Activated CD8-positive, alpha-beta memory T cell treated with anti-CD3 and anti-CD28 coated beads, Interleukin-2, amount 10 ng/mL, durations not matched to agents 7 days and 5 days (primary cell): ENCODE measurements at places on chromosomes 1 and 21. TPM values are rescaled to one million over a fixed set of nuclear protein-coding genes. Genes with fewer than 3 reads are reported as not detected.

DNA sequence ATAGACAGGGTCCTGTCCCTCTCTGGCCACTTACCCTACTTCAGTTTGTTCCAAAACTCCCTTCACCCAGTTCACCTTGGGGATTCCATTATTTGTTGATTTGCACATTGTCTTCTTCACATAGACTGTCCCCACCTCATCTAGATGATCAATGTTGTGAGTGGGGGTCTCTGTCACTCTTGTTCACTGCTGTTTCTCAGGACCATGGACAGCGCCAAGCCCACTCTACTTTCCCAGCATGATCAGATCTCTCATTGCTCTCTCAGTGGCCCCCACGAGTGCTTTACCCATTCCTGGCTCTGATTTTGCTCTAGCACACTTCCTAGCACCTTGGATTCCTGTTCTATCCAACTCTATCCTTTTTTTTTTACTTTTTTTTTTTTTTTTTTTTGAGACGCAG is 45.4 kb upstream of the IGSF21 start:
- no peak for DNase-seq
- no peak overlapping the region for H3K27ac ChIP-seq
- H3K27me3 ChIP-seq, result no peaks in the 10 kb centered on the region
- H3K4me1 ChIP-seq, result no peaks in the 10 kb centered on the region

The MROH7 gene
- total RNA-seq, result not detected

DNA sequence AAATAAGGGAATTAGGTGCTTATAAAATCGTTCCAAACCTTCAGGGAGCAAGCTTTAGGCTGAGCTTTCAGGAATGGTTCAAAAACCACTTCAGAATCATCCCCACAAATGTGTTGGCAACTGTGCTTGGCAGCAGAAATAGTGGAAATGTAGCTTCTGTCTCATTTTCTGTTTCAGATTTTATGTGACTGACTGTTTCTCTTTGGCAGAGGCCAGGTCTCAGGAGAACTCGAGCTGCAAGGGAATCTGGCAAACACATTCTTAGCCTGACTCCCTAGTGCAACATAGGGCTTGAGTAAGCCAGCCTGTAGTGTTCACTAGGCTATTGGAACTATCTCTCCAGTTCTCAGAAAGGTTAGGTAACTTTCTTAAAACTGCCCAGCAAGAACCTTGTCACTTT is 128.6 kb downstream of the PLA2G4A start:
- H3K27me3 ChIP-seq, result no peaks in the 10 kb centered on the region
- H3K4me3 ChIP-seq, result no peak overlapping the region
- H3K36me3 ChIP-seq, result no peaks in the 10 kb centered on the region
- no peaks in the 10 kb centered on the region for H3K4me1 ChIP-seq
- H3K27ac ChIP-seq, result no peak overlapping the region
- DNase-seq, result no peak

DNA sequence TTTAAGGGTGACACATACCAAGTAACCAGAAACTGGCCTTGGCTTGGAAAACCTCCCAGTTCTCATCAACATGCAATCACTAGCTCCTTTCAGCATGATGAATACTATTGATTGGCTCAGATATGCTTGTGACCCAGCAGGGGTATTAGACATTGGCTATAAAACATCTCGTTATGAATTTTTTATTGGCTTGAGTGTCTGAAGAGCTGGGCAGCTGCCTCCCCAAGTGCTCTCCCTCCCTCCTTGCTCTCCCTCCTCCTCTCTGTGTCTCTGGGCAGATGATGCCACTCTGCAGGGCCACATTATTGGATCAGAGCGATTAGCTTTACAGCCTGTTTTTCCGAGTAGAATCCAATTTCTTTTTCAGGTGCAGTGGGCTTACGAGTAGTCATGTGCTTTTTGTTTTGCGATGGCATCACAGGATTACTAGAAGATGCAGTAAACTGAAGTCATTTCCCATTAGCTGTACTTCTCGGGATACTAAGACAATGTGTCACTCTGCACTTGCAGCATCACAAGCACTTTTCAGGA is 79.3 kb upstream of the ATF3 start:
- H3K36me3 ChIP-seq, result no peaks in the 10 kb centered on the region
- H3K27ac ChIP-seq, result no peak overlapping the region
- H3K27me3 ChIP-seq, result peaks cover 50% of the 10 kb centered on the region
- peaks cover 3% of the 10 kb centered on the region for H3K4me1 ChIP-seq

DNA sequence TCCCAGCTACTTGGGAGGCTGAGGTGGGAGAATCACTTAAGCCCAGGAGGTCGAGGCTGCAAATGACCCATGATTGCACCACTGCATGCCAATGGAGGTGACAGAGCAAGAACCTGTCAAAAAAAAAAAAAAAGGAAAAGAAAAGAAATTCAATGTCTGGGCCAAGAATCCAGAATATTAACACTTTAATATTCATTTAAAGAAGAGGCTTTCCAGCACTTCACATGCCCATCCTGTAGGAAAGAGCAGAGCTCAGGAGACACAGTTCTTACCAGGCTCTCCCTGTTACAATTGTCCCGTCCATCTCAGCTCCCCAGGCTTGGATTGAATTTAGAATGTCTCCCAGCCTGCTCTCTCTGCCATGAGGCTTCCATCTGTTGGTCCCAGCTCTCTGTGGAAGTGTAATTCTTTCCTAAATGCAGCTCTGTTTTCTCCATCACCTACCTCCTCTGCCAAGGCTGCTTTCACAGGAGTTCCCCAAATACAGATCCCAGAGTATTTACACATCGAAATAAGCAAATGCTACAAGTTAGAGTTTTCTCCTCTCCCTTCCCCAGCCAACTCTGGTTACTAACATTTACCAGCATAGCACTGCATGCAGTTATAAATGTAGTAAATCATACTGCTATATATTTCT is 116.6 kb upstream of the CDC42BPA start:
- no peaks in the 10 kb centered on the region for H3K36me3 ChIP-seq
- no peak overlapping the region for H3K4me3 ChIP-seq
- DNase-seq, result no peak
- peaks cover 29% of the 10 kb centered on the region for H3K27me3 ChIP-seq
- peaks cover 2% of the 10 kb centered on the region for H3K4me1 ChIP-seq

DNA sequence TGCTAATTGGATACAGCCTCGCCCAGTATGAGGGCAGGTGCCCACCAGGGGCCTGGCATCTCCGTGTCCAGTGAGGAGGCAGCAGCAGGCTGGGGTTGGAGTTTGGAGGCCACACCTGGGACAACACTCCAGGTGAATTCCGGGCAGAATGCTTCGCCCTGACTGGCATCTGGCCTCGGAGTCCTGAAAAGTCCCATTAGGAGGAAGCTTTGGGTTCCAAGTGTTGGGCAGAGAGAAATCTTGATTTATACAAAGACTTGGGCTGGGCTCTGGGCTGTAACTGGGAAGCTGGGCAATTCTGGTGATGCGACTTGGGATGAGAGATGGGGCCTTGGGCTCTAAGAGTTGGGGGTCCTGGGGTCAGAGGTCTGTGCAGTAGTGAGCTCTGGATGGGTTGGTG is 48.1 kb upstream of the CSF3R start:
- DNase-seq, result peak; percentile 29
- H3K27ac ChIP-seq, result no peak overlapping the region
- no peaks in the 10 kb centered on the region for H3K4me1 ChIP-seq
- H3K36me3 ChIP-seq, result no peaks in the 10 kb centered on the region

DNA sequence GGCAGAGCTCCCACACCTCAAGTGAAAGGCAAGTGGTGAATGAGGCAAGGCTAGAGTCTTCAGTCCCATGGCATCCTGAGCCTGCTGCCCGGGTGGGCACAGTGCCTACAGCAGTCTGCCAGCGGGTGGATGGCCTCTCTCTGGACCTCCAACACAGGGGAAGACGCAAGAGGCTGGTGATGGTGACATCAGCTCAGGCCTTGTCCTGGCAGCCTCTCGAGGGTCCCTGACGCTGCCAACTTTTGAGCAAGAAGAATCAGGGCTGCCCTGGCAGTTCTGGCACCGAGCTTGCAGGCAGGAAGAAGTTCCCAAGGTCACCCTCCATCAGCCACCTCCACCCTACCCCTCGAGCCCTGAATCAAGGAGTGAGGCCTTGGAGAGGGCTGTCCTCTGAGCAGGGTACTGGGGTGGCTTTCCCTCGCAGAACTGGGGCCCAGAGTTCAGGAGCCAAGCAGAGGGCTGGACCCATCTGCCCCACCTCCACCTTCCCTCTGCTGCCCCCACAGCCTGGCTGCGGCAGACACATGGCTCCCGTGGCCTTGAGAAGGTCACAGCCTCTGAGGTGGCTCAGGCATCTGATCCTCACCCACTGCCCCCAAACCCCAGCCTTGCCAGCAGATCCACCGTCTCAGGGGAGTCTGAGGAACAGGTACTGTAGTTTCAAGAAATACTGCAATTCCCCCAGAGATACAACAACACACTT is 5.8 kb downstream of the RAP1GAP start:
- H3K27me3 ChIP-seq, result peaks cover 40% of the 10 kb centered on the region
- no peak for DNase-seq
- H3K4me1 ChIP-seq, result peaks cover 13% of the 10 kb centered on the region
- H3K4me3 ChIP-seq, result no peak overlapping the region

DNA sequence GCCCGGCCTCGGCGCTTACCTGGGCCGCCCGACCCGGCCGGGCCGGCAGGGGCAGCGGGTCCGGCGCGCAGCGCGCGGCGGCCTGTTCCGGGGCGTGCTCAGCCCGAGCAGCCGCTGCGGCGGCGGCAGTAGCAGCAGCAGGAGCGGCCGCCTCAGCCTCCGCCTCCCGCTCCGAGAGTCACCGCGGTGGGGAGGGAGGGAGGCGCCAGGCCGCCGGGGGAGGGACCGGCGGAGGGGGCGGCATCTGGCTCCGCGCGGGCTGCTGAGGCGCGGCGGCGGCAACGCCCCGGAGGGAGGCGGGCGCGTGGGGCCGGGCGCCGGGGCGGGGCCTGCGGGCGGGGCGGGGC is at the start of gene CTNNBIP1:
TSS of gene CTNNBIP1 (minus strand) at position 194 of the 347 bp plus-strand sequence. CDS start 38,205 bp downstream, outside the sequence.
- DNase-seq, result no peak
- H3K4me3 ChIP-seq, result peak within 1 kb of the TSS; percentile 94
- no peaks in the 10 kb centered on the region for H3K36me3 ChIP-seq
- H3K27ac ChIP-seq, result peak within 1 kb of the TSS; percentile 92

- H3K4me1 ChIP-seq, result peaks cover 5% of the 10 kb centered on the region
- no peaks in the 10 kb centered on the region for H3K27me3 ChIP-seq
- no peak overlapping the region for H3K4me3 ChIP-seq
- no peaks in the 10 kb centered on the region for H3K36me3 ChIP-seq
- no peak overlapping the region for H3K27ac ChIP-seq
- no peak for DNase-seq
These were observed 143.4 kb downstream of the ZZZ3 start for GRCh38 chr1:77538956-77539518.

DNA sequence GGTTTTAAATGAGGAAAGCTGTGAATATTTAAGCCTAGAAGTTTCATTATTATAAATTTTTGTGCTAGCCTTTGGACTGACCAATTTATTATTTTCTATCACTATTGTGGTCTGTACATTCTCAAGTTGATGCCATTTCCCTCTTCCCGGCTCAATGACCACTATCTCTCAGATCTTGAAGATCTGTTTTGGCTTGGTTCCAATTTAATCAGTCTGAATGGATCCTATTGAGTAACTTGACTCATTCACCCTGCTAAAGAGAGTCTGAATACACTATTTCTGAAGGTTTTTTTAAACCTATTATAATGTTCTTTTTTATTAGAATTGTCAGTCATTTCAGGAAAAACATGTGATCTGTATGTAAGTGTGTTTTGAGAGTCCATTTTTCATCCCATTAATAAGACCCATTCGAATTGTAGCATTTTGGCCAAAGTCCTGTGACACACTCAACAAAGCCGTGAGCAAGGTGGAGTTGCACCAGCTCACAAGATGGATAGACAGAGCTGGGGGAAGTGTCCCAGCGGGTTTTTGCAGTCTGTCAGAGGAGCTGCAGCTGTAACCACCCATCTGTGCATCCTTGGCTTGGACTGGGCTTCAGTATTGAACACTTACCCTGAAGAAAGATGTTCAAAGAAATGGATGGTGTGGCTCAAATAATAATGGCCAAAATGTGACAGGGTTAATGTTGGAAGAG is 145.6 kb downstream of the NFIA start:
- no peaks in the 10 kb centered on the region for H3K4me1 ChIP-seq
- no peak overlapping the region for H3K27ac ChIP-seq
- peaks cover 4% of the 10 kb centered on the region for H3K27me3 ChIP-seq
- no peaks in the 10 kb centered on the region for H3K36me3 ChIP-seq

GRCh38 chr21:14356746-14357145 is 26.2 kb downstream of the HSPA13 start:
- DNase-seq, result no peak
- no peaks in the 10 kb centered on the region for H3K4me1 ChIP-seq
- no peaks in the 10 kb centered on the region for H3K36me3 ChIP-seq
- H3K27me3 ChIP-seq, result peaks cover 36% of the 10 kb centered on the region
- no peak overlapping the region for H3K4me3 ChIP-seq
- H3K27ac ChIP-seq, result no peak overlapping the region

The PLD5 gene
- not detected for total RNA-seq

DNA sequence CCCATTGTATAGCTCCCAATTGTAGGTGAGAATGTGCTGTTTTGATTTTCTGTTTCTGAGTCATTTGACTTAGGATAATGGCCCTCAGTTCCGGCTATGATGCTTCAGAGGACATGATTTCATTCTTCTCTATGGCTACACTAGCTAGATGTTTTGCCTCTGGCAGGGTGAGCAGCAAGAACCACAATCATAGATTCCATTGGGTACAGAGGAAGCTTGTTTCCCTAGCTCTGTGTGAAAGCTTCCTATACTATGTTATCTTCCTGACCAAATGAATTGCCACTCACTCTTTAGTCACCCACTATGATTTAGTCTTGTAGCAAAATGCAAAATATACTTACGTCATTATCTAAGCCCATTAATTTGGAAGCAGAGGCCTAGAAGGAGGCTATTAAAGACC is 616.3 kb downstream of the PLA2G4A start:
- no peaks in the 10 kb centered on the region for H3K36me3 ChIP-seq
- no peaks in the 10 kb centered on the region for H3K27me3 ChIP-seq
- no peak overlapping the region for H3K27ac ChIP-seq
- no peak for DNase-seq

- H3K4me1 ChIP-seq, result peaks cover 9% of the 10 kb centered on the region
- no peak overlapping the region for H3K4me3 ChIP-seq
- no peaks in the 10 kb centered on the region for H3K27me3 ChIP-seq
These were observed 39.9 kb downstream of the KIAA1614 start for GRCh38 chr1:180952657-180953013.

DNA sequence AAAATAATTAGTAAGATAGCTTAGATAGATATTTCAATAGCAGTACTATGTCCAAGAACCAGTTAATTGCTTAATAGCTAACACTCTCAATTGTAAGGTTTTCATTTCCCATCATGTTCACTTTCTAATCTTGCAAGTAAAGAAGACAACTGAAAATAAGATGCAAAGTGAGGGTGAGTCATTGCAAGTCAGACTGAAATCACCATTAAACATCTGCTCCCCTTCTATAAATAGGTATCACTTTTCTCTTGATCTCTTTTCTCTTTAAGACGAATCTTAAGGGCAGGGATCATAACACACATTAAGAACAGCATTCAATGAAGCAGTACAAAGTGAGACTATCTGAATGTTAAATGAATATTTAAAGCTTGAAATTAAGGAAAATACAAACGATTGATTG is 40.4 kb downstream of the UBR4 start:
- no peaks in the 10 kb centered on the region for H3K27me3 ChIP-seq
- H3K36me3 ChIP-seq, result peaks cover 68% of the 10 kb centered on the region
- no peak overlapping the region for H3K4me3 ChIP-seq
- H3K4me1 ChIP-seq, result peaks cover 10% of the 10 kb centered on the region
